ENCODE measurements at places on chromosomes 1 and 21.

DNA sequence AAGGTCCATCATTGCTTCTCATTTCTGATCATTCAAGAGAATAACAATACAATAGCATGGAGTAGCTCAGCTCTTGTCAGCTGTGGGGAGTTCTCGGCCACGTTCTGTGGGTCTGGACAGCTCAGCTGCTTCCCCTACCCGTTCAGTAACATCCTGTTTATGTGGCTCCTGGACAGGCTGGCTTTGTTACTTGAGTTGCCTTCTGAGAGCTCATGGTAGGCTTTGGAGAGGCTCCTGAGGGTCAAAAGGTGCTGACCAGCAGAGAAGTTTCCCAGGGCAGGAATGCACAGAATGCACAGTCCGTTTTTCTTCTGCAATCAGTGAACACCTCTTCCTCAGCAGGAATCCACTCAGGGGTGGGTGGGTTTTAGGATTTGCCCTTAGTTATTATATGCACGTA, 36.0 kb downstream of the KAZN start:
- DNase-seq = no peak

DNA sequence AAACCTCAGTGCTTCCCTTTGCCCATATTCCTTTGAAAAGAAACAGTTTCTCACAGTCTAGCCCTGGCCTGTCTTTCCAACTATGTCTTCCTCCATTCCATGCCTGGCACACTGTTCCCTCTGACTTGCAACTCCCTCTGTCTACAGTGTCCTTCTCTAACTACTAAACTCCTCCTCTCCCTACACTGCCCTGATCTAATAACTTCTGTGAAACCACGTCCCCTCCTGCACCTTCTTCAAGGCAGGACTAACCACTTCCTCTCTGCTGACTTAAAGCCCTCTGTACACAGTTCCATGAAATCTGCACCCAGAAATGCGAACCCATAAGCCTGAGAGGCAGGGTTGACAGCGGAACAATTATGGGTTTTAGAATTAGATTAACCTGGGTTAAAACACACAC, 62.2 kb upstream of the ATP1B1 start:
- no peak for DNase-seq

DNA sequence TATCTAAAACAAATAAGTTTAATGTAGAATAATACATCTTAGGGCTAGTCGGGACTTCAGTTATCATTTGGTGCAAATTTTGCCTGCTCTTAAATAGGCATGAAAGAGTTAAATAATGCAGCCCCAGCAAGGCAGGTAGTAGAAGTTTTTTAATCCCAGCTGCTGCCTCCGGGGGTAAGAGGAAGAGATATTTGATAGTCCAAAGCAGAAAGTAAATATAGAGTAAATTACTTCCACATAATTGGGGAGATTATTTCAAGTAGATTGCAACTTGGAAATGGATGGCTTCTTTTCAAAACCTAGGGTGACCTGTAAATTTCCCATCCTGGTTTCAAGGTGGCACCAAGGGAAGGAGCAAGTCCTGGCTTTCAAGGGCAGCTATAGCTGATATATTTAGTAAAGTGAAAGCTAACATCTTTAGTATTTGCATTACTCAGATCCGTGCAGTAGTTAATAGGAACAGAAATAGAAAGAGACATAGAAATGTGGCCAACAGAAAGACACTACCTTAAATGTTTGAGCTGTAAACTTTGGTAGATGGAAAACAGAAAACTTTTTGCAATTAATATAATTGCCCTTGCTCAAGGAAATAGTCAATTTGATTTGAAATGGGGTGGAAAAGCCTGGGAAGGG, 109.1 kb downstream of the LMO4 start:
- DNase-seq = no peak

GRCh38 chr1:169517558-169518186, 31.9 kb upstream of the SLC19A2 start:
- no peak for DNase-seq

Data from ascending aorta (tissue), 2 donors.